ENCODE measurements at places on chromosomes 4 and X.
A peak's percentile ranks its signal among the peaks of the same experiment; 100 is the strongest.

DNA sequence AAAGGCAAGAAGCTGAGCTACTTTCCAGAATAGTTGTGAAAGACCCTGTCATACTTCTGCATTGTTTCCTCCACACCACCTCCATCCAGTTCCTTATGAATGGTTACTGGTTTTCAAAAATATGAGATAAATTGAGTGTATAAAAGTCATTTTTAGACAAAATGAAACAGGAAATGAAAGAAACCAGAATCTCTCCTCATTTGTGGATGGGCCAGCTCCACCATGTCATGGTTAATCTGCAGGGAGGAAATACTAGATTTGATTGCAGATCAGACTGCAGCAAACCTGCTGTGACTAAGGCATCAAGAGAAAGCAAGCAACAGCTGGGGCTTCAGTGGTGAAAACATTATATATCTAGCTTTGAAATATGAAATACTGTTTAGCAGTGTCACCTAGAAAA is 23.8 kb downstream of the F9 start:
- no peak for DNase-seq

DNA sequence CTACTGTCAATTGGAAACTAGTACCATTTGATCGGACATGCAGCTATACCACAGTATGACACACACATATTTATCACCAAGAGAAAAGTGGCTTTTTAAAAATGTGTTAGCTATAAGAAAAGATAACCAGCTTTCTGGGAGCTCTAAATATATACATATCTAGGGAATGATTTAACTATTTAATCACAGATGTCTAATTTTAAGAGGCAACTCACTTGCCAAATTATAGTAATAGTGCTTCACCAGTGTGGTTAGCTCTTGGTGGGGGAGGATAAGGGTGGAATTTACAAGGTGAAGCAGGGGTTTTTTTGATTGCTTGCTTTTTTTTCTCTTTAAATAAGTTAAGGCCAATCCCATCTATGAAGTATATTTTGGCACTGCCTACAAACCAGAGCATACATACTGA is 547.7 kb upstream of the DIPK2B start:
- DNase-seq = no peak

- no peak for DNase-seq
These were observed 793.4 kb upstream of the FRG1 start for GRCh38 chr4:189147005-189147929.

DNA sequence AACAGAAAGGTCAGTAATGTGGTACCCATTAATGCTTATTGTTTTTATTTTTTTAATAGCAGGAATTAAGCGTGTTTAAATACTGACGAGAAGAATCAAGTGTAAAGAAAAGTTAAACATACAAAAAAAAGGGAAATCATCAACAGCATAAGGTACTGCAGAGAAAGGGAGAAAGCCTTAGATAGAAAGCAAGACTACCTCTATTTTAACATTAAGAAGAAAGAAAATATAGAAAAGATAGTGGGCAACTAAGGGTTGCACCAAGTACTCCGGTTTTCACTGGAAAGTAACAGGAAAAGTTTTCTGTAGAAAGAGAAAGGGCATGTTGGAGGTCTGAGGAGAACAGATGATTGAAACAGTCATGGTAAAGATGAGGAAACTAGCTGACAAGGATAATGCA is 41.9 kb downstream of the FBXW7 start:
- DNase-seq = no peak

- no peak for DNase-seq
These were observed 70.8 kb upstream of the PTCHD1 start for GRCh38 chrX:23263892-23264291.

GRCh38 chr4:83217721-83218522 is 66.7 kb downstream of the COQ2 start:
- DNase-seq = peak; percentile 15

DNA sequence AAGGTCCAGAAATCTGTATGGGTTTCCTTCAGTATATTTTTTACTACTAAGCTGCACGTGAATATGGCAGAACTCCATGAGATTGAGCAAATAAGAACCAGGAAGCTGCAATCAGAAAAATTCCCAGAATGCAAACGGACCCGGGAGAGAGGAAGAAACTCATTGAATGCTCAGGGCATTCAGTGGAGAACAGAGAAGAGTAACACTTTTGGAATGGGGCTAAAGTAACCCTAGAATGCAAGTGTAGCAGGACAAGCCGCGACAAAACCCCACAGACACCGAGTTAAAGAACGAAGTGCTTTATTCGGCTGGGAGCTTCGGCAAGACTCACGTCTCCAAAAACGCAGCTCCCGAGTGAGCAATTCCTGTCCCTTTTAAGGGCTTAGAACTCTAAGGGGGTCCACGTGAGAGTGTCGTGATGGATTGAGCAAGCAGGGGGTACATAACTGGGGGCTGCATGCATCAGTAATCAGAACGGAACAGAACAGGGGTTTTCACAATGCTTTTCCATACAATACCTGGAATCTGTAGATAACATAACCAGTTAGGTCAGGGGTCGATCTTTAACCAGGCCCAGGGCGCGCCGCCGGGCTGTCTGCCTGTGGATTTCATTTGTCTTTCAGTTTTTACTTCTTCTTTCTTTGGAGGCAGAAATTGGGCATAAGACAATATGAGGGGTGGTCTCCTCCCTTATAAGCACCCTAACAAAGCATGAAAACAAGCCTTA is 56.4 kb downstream of the RAB28 start:
- DNase-seq = no peak

GRCh38 chr4:185734214-185734613 is 77.8 kb downstream of the SORBS2 start:
- DNase-seq = no peak

GRCh38 chr4:139246166-139246565 is 33.9 kb downstream of the MGARP start:
- DNase-seq = no peak

- DNase-seq = no peak
These were observed 169.9 kb upstream of the FMR1 start for GRCh38 chrX:147741776-147742175.

GRCh38 chr4:63325140-63325539 is 1084.1 kb downstream of the TECRL start:
- no peak for DNase-seq

GRCh38 chr4:187416216-187416615 is 579.4 kb upstream of the ZFP42 start:
- no peak for DNase-seq

GRCh38 chr4:23999714-24000469 is 110.0 kb upstream of the PPARGC1A start:
- no peak for DNase-seq

GRCh38 chr4:184380707-184381106 is 93.6 kb downstream of the IRF2 start:
- no peak for DNase-seq

DNA sequence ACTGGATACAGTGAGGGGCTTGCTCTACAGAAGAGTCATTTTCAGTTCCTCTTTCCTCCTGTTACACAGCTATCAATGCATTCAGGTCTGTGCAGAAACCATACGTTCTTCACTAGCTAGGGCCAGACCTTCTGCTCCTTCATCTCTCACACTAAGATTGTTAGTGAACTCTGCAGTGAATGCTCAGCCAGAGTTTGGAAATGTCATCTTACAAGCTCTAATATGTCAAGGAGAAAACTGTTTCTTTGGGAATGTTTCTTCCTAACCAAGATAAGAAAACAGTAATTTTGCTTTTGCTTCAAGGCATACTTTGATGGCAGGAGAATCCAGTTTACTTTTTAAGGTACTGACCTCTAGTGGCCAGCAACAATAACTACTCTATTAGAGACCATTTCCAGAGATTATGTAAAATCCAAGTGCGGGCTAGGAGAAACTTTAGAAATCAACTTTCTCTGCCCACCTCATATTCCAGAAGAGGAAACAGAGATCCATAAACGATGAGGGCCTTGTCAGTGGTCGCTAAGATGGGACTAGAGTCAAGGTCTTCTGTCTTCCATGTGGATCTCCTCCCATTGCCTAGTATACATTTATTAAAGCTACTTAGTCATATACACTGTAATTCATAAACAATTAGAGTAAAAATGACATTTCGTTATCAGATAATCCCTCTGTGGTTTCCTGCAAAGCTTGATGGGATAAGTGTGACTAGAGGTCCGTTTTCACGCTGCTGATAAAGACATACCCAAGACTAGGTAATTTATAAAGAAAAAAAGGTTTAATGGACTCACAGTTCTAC is 12.1 kb upstream of the CC2D2A start:
- DNase-seq = no peak

GRCh38 chr4:108649863-108650211 is 562 bp upstream of the OSTC start:
- no peak for DNase-seq

- no peak for DNase-seq
These were observed 113.0 kb upstream of the EDNRA start for GRCh38 chr4:147367891-147368290.

DNA sequence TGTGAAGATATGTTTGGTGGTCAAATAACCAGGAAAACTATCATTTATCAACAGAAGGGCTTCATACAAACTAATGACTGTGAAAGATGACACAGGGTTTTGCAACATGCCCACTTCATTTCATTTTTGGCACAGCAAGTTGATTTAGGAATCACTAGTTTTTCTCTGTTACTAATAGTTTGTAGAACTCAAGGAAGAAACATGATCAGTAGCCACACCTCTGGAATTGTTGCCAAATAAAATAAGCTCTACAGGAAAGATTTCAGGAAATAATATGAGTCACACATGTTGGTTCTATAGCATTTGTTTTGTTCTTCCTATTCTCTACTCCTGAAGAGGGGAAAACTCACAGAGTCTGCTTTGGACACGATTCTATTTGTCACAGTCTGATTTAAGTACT is 255.4 kb downstream of the TLL1 start:
- no peak for DNase-seq

- no peak for DNase-seq
These were observed 48.8 kb upstream of the ADAD1 start for GRCh38 chr4:122329876-122330565.

- no peak for DNase-seq
These were observed 1.6 kb downstream of the PI4K2B start for GRCh38 chr4:25235401-25235800.

GRCh38 chr4:40322811-40323210 is 12.3 kb upstream of the CHRNA9 start:
- no peak for DNase-seq

DNA sequence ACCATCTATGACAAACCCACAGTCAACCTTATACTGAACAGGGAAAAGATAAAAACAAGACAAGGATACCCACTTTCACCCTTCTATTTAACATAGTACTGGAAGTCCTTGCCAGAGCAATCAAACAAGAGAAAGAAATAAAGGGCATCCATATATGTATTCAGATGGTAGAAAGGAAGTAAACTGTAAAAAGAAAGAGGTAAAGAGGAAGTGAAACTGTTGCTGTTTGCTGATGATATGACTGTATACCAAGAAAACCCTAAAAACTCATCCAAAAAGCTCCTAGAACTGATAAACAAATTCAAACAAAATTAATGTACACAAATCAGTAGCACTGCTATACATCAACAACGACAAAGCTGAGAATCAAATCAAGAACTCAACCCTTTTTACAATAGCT is 538.7 kb upstream of the PABPC4L start:
- DNase-seq = no peak

GRCh38 chr4:176671532-176671931 is 121.2 kb downstream of the VEGFC start:
- DNase-seq = no peak

- no peak for DNase-seq
These were observed 1290.1 kb downstream of the PCDH7 start for GRCh38 chr4:32010221-32010620.

- DNase-seq = no peak
These were observed 52.1 kb downstream of the NYX start for GRCh38 chrX:41499195-41499594.

Data from activated naive CD4-positive, alpha-beta T cell (primary cell).